ENCODE measurements at places on chromosomes 12 and 14.
A peak's percentile ranks its signal among the peaks of the same experiment; 100 is the strongest.

- DNase-seq: peak; percentile 34
Measured at GRCh38 chr12:46546634-46547273, 174.2 kb upstream of the SLC38A2 start.

- no peak for DNase-seq
Measured at GRCh38 chr12:63899396-63899795, 54.9 kb downstream of the SRGAP1 start.

GRCh38 chr12:10617863-10618262, 4.5 kb upstream of the MAGOHB start:
- no peak for DNase-seq

DNA sequence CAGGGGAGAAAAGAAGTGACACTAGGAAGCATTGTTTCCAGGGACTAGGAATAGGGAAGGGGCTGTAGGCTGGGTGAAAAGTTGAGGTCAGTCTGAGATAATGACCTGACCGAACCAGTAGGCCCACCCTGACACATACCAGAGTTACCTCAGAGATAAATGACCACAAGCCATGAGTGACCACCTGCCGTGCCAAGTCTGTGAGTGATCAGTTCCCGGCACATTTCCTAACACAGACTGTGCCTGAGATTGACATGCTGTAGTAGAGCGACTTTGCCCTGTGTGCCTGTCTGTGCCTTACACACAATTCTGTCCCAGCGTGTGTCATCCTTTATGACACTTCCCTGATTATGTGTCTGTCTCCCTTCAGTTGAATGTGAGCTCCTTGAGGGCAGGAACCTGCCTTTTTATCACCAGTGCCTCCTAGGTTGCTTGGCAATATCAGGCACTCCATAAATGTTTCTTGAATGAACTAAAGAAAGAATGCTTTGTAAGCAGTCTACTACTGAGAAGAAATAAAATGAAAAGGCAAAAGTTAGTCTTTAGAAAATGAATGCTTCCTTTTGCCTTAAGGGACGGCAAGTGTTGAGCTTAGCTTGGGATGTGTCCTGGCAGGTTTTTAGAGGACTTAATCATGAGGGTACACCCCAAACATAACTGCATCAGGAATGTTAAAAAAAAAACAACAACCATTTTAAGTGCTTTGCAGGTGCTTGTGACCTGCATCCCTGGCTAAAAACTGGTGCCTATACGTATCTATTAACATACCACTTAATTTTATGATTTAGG, 9.6 kb upstream of the SSPN start:
- no peak for DNase-seq

DNA sequence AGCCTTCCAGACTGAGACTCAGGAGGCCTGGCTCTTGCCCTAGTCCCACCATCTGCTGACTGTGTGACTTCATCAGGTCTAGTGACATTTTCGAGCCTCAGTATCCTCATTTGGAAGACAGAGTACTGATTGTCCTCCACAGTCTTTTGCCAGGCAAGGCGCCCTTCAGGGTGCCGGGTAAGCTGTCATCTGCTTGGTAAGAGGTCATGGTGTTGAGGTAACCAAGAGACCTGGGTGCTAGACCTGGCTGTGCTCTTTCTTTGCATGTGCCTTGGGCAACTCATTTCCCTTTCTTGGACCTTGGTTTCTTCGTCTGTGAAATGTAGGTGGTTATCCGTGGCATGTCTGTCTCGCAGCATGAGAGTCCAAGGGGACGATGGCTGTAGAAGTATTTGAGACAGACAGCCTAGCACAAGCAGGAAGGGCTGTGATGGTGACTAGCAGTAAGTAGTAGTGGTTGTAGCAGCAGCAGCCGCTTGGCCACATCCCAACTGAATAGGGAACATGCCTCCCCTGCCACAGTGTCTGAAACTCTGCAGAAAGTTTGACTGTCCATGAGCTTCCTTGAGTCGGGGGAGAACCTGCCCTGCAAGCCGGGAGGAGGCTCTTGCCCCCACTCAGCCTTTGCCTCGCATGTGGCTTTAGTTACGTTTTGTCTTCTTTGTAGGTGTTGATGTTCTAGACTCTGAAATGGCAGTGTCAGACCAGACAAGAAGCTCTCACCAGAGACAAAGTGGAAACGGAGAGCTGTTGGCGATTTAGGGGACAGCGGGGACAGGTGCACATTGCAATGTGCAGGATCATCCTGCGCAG, 40.3 kb downstream of the EVL start:
- peak; percentile 70 for DNase-seq

GRCh38 chr12:60071759-60072191, 475.9 kb downstream of the SLC16A7 start:
- no peak for DNase-seq

DNA sequence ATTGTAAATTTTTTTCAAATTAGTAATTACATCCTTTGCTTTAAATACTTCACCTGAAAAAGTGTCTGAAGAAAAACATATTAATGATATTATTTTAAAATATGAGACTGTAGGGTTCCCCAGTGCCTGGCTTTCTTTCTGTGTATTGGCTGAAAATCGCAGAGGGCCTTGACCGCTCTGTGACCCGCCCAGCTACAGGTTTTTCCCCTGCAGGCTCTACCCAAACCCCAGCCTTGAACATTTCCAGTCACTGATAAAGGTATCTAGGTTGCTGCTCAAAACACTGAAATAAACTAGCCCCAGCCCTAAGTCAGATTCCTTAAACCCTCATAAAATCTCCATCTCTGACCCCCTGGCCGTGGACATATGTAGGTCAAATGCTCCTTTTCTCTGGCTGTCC, 11.9 kb downstream of the KLRG1 start:
- no peak for DNase-seq

- DNase-seq: no peak
Measured at GRCh38 chr14:69708049-69708448, 58.9 kb upstream of the SRSF5 start.

DNA sequence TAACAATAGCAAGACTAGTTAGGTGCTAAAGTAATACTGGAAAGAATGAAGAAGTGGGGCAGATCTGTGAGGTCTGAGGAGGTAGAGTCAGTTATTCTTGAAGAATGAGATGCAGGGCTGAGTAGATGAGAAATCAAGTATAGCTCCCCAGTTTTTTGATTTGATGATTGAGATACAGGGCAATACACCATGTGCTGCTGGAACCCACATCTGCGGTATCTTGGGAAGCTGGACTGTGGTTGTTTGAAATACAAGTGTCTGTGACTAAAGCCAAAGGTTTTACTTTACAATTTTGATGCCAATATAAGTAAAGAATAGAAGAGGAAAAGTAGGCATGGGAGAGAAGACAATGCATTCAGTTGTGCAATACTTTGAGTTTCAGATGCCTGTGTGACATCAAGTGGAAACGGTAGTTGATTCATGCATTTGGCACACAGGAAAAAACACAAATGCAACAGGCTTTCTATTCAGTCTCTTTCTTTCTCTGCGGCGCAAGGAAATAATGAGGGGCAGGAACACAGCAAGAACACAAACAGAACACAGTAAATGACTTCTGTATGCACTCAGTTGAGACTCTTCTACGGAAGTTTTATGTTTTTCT, 190.2 kb upstream of the SLC38A2 start:
- DNase-seq: no peak

GRCh38 chr12:100646896-100647295, 73.4 kb downstream of the GAS2L3 start:
- DNase-seq: peak; percentile 20

DNA sequence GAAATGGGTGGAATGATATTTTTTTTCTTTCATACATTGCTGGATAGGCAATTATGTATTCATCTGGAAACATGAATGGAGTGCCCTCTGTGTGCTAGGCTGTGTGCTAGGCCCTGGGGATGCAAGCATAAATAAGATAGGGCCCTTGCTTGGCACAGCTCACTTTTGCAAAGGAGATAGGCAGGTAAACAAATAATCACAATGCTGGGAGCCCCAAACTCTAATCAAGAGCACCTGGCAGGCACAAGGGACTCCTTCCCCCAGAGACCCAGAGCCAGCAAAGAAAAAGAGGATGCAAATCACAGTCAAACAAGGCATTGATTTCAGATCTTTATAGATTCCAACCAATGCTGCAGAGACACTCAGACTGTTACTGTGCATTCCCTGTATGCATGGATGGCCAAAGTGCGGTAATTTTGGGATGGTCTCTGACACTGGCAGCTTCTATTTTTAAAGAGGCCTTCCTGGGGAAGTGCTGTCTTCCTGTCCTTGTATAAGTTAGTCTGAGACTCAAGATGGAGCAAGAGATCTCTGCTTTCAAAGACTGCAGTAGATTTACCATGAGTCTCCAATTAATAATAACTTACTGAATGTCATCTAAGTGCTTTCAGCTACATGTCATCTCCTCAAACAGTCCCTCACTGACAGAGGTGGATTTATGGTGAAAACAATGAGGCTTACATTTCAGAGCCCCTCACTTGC, 45.1 kb upstream of the CPM start:
- no peak for DNase-seq

DNA sequence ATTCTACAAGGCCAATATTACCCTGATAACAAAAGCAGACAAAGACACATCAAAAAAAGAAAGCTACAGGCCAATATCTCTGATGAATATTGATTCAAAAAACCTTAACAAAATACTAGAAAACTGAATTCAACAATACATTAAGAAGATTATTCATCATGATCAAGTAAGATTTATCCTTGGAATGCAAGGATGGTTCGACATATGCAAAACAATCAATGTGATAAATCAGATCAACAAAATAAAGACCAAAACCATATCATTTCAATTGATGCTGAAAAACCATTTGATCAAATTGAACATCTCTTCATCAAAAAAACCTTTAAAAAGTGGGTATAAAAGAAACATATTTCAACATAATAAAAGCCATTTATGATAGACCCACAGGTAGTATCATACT, 117.3 kb downstream of the CPNE8 start:
- peak; percentile 7 for DNase-seq

- DNase-seq: no peak
Measured at GRCh38 chr12:42163913-42164312, 19.2 kb upstream of the GXYLT1 start.

DNA sequence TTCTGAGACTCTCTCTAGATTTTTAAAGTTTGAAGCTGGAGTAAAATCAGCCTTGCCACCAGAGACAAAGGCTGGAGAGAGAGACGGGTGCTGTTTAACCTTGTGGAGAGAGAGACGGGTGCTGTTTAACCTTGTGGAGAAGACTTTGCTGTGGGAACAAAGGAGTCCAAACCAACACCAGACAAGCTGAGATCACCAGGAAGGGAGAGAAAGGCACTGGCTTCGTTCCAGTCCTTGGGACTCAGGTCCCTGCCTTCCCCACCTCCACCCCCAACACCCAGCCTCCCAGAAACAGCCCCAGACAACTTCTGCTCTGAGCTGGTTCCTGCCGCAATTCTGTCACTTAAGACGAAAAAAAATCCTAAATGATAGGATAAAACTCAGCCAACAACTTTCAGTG, 1389.3 kb downstream of the AACS start:
- DNase-seq: no peak

DNA sequence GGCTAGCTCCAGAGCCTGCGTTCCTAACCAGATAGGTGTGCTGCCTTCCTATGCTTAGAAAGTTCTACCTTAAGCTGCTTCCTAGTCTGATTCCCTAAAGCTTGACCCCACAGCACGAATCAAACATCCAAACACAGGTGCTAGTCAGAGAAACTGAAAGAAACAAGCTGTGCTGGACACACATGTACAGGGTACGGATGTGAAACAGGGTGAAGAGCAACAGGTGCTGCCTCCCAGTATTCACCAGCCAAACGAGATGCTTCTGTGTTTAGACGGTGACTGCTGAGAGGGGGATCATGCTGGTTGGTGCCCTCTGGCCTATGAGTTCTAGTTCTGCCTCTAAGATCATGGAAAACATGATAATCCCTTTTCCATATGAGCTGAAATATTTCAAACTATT, 105.3 kb downstream of the GRIP1 start:
- DNase-seq: no peak

- peak; percentile 16 for DNase-seq
Measured at GRCh38 chr14:93938751-93939303, 11.7 kb downstream of the FAM181A start.

DNA sequence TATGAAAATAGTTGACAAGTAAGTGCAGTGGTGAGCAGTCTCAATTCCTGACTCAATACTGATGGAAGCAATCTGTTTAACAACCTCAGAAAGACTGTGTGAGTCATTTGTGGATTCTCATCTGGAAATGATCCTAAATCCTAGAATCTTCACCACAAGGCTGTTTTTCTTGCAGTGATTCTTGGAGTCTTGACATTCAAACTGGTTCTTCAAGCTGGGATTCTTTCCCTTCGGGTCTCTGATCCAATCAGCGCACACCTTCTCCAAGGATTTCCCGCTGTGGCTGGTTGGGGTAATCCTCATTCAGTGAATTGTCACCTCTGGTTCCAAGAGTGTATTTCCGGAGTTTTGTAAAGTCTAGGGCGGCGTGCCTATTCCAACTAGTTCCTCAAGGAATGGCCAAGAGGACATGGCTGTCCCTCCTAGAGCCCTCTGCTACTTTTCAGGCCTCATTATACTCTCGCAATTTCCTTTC, 37.7 kb upstream of the FOXJ2 start:
- no peak for DNase-seq

Measured in hematopoietic multipotent progenitor cell treated with erythropoietin and hydrocortisone succinate and interleukin-3 and kit ligand, for 4 days (in vitro differentiated cells).